ENCODE measurements at places on chromosomes 11 and 22.

DNA sequence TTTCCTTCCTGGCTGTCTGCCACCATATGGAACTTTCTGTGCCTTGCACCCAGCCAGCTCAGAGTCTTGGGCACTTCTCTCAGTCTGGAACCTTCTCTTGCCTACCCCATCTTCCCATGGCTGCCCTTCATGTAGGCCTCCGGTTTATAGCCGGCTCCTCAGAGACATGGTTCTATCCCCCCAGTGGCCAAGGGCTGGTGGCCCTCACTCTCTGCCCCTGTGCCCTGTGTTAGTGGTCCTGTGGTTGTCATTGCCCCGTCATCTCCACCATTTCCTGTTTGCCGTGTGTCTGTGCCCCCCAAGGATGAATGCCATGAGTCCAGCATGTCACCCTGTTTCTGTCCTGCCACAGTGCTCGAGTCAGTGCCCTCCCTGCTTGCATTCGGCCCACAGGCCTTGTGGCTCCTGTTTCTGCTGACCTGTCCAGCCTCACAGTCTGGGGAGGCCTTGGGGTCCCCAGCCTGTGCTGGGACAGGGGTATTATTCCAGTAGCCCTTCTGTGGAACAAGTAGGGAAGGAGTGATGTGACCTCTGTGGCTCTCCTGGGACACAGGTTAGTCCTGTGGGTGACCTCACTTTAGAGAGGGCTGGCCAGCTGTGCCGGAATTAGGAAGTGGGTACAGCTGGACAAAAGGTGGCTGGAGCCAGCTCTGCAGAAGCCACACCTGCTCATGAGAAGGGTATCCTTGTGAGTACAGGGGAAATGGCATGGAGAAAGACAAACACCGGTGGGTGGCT lies 30.7 kb downstream of the ST3GAL4 start:
- DNase-seq, result no peak

GRCh38 chr11:72303179-72303578 lies 59.2 kb upstream of the PHOX2A start:
- no peak for DNase-seq

GRCh38 chr11:955154-956063 lies 29.7 kb downstream of the AP2A2 start:
- DNase-seq, result no peak

- peak; percentile 93 for DNase-seq
Observed at GRCh38 chr22:38398609-38399461, 56.2 kb downstream of the KCNJ4 start.

- no peak for DNase-seq
Observed at GRCh38 chr22:25488244-25489020, 76.0 kb upstream of the GRK3 start.

Data from GM20000 (cell line).